Tibial nerve (tissue), 4 donors: ENCODE measurements at places on chromosomes 12 and 14. TPM values are rescaled to one million over a fixed set of nuclear protein-coding genes. Genes with fewer than 3 reads are reported as not detected.

GRCh38 chr14:100586403-100587085 lies 673 bp downstream of the BEGAIN start:
- DNase-seq: no peak
- no peaks in the 10 kb centered on the region for H3K4me1 ChIP-seq
- no peaks in the 10 kb centered on the region for H3K27me3 ChIP-seq
- no peak overlapping the region for H3K27ac ChIP-seq
- H3K36me3 ChIP-seq: no peaks in the 10 kb centered on the region

DNA sequence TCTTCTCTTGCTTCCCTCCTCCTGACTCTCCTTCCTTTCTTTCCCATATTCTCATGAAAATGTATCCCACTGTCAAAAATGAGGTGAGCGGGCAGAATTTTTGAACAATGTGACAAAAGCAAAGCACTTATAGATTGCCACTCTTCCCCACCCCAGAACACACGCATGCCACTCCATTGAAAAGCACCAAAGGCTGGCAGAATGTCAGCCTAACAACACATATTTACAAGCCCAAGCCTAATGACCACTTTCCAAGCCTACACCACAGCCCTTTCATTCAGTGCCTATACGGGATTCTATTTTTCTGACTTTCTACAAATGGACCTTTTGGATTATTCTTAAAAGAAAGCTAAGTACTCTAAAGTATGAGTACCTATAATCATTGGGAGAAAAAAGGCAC lies 62.9 kb upstream of the METAP2 start:
- H3K4me1 ChIP-seq: no peaks in the 10 kb centered on the region
- H3K4me3 ChIP-seq: no peak overlapping the region
- H3K27ac ChIP-seq: no peak overlapping the region
- H3K27me3 ChIP-seq: no peaks in the 10 kb centered on the region
- H3K36me3 ChIP-seq: no peaks in the 10 kb centered on the region

- peak overlapping the region; percentile 83 for H3K27ac ChIP-seq
- no peaks in the 10 kb centered on the region for H3K36me3 ChIP-seq
- H3K4me1 ChIP-seq: peaks cover 40% of the 10 kb centered on the region
- no peak overlapping the region for H3K4me3 ChIP-seq
- no peaks in the 10 kb centered on the region for H3K27me3 ChIP-seq
Measured at GRCh38 chr12:106085213-106085612, 53.5 kb downstream of the NUAK1 start.

DNA sequence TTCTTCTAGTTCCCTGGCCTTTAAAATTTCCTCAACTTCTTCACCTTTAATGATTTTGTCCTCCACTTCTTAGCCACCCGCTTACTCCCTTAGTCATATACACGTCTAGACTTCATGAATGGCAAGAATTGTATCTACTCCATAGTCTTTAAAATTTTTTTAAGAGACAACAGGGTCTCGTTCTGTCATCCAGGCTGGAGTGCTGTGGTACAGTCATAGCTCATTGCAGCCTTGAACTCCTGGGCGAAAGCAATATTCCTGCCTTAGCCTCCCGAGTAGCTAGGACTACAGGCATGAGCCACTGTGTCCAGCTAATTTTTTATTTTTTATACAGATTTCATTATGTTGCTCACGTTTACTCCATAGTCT lies 47.9 kb downstream of the BBS10 start:
- H3K27me3 ChIP-seq: no peaks in the 10 kb centered on the region
- no peaks in the 10 kb centered on the region for H3K4me1 ChIP-seq
- no peak overlapping the region for H3K4me3 ChIP-seq
- no peaks in the 10 kb centered on the region for H3K36me3 ChIP-seq
- no peak for DNase-seq

- H3K27ac ChIP-seq: no peak overlapping the region
- no peaks in the 10 kb centered on the region for H3K36me3 ChIP-seq
- H3K4me1 ChIP-seq: no peaks in the 10 kb centered on the region
- no peak overlapping the region for H3K4me3 ChIP-seq
- no peak for DNase-seq
Measured at GRCh38 chr12:95994476-95994875, 1.7 kb downstream of the HAL start.

GRCh38 chr12:94710933-94711332 lies 60.6 kb upstream of the TMCC3 start:
- peaks cover 20% of the 10 kb centered on the region for H3K4me1 ChIP-seq
- H3K4me3 ChIP-seq: no peak overlapping the region
- no peak for DNase-seq
- no peaks in the 10 kb centered on the region for H3K36me3 ChIP-seq

- H3K27ac ChIP-seq: no peak overlapping the region
- H3K27me3 ChIP-seq: no peaks in the 10 kb centered on the region
- H3K36me3 ChIP-seq: peaks cover 2% of the 10 kb centered on the region
- no peak overlapping the region for H3K4me3 ChIP-seq
- no peak for DNase-seq
- no peaks in the 10 kb centered on the region for H3K4me1 ChIP-seq
Measured at GRCh38 chr12:109738878-109739665, 25.4 kb downstream of the FAM222A start.

GRCh38 chr12:108745641-108746040 lies 14.3 kb upstream of the CORO1C start:
- no peak overlapping the region for H3K4me3 ChIP-seq
- H3K27ac ChIP-seq: no peak overlapping the region

DNA sequence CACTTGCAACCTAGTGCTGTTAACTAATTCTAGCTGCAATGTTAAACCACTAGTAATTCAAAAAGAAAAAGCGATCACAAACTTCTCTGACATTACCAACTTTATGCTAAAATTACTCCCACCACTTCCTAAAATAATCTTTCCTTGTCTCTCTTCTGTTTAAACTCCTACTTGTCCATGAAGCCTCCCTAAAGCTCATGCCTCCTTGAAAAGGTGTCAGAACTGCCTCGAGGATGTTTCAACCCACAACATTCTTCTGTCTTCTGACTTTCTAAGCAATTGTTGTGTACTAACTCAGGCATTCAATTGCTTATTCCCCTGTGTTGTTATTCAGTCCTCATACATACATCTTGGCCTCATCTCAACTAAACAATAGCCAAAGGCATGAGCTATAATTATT lies 5.9 kb downstream of the GNPTAB start:
- no peak for DNase-seq
- H3K27me3 ChIP-seq: no peaks in the 10 kb centered on the region
- H3K27ac ChIP-seq: no peak overlapping the region
- no peaks in the 10 kb centered on the region for H3K36me3 ChIP-seq
- H3K4me1 ChIP-seq: peaks cover 36% of the 10 kb centered on the region

DNA sequence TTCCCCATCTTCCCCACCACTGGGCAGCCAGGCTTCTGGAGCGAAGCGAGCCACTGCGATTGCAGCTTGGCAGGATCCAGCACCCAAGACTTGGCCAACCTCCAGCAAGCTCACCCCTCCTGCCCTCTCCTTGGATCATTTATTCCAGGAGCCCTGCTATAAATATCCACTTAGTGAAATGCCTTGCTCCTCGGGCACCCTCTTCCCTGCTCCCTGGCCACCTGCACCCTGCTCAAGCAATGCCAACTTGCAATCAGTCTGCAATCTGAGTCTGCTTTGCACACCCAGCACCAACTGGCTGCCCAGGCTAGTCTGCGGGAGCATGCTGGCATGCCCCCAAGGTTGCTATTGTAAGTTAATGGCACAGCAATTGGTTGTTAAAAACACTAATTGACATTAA lies 666.0 kb downstream of the MED13L start:
- no peaks in the 10 kb centered on the region for H3K4me1 ChIP-seq
- no peaks in the 10 kb centered on the region for H3K27me3 ChIP-seq
- no peak overlapping the region for H3K4me3 ChIP-seq
- DNase-seq: no peak

DNA sequence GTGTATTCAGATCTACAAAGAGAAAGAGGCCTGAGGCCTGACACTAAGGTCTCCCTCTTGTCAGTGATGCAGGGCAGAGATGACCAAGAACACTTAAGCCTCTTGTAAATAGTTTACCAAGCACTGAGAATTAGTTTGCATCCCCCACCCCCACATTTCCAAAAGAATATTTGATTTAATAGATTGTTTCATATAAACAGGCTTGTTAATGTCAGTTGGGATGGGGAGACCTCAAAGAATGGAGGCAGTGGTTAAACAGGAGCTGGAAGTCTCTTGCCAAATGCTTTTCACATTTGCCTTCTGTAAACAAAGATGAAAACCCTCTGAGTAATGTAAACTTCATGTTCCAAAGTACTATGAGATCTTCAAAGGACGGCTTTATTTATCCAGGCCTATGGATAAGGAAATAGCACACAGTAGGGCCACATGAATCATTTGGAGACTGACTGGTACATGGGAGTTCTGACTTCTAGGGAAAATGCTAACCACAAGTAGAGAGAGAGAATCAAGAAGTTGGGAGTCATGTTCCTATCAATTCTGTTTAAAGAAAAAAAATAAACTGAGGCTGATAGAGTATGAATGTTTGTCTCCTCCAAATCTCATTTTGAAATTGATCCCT lies 234.7 kb downstream of the ANO2 start:
- H3K27me3 ChIP-seq: no peaks in the 10 kb centered on the region
- DNase-seq: no peak
- H3K4me3 ChIP-seq: no peak overlapping the region

Gene OVCH1
- total RNA-seq: not detected

Gene MSI1
- 0.59 TPM for total RNA-seq

Gene COPS7A
- 74.4 TPM for total RNA-seq

Gene CBLN3
- 3.3 TPM for total RNA-seq

Gene PAX9
- total RNA-seq: 6.0 TPM

Gene SLC7A8
- total RNA-seq: 26.2 TPM

Gene ZFHX2
- total RNA-seq: 3.9 TPM

Gene STAB2
- total RNA-seq: 0.20 TPM

Gene NANOG
- 0.87 TPM for total RNA-seq

Gene NYNRIN
- 19.8 TPM for total RNA-seq
